GM04503 (cell line): ENCODE measurements at places on chromosomes 2 and 18.

DNA sequence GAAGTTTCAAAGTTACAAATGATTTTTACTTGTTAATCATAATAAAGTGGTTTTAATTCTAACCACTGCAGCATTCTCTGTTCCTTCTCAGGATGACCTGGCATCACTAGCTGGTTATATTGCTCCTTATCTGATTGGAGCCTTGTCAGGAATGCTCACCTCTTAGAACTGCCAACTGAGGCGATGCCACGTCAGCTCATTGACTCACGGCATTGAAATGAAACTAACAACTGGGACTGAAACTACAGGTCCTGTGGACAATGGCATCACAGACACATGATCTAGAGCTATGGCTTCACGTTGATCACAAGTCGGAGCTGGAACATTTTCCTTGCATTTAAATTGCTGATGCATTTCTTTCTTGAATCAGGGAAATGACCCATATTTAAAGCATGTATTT lies 54.9 kb upstream of the MAP2 start:
- peak; percentile 66 for DNase-seq

DNA sequence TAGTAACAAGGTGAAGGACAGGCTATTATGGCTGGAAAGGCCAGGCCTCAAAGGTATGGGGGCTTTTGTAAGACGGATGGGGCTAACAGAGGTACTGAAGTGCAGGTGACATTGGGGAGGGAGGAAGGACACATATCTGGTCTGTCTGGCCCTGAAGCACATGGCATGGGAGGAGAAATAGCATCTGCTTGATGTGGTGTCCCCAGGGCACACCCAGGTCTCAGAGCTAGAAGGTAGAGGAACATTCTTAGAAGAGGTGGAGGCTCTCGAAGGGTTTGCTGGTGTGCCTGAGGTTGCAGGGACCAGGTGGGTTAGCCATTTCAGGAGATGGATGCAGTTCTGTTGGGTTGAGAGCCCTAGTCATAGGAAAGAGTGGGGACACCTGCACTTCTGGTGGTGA lies 9.5 kb downstream of the RALB start:
- no peak for DNase-seq

DNA sequence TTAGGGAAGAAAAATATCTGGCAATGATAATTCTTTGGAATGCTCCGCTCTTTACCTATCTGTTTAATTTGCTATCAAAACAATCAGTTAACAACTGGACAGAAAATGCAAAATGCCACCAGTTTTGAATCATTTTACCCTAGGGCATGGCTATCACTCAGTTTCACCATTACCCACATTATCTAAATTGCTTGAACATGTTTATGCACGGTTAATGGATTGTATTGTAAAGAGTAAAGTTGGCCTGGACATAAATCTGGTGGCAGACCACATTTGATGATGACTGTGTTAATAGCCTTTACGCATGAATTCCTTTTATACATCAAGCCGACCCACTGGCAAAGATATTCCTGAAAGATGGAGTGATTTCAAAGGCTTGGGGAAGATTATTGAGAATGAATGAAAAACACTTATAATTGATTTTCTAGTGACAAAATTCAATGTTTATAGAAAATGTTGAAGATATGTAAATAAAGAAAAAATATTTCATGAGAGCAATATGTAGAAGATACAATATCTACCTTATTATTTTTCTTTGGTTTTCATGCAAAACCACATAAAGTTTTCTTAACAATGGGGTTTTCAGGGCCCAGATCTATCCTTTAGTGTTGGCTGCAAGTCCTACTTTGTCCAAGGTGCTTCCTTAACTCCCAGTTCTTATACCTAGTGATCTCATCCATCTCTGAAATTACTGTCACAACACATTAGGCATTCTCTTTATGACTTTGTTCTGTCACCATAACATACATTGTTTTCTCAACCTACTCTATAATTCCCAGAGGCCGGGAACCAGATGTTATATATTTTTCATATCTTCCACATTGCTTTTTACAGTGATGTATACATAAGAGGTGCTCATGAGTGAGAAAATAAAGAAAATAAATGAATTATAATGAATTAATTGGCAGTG lies 265.1 kb downstream of the RIT2 start:
- DNase-seq, result no peak

GRCh38 chr2:65901756-65902155 lies 469.4 kb upstream of the SPRED2 start:
- no peak for DNase-seq

- DNase-seq, result no peak
These were observed 8.4 kb upstream of the NMI start for GRCh38 chr2:151297882-151298281.

GRCh38 chr2:224846161-224846560 lies 130.0 kb upstream of the CCDC195 start:
- DNase-seq, result no peak

DNA sequence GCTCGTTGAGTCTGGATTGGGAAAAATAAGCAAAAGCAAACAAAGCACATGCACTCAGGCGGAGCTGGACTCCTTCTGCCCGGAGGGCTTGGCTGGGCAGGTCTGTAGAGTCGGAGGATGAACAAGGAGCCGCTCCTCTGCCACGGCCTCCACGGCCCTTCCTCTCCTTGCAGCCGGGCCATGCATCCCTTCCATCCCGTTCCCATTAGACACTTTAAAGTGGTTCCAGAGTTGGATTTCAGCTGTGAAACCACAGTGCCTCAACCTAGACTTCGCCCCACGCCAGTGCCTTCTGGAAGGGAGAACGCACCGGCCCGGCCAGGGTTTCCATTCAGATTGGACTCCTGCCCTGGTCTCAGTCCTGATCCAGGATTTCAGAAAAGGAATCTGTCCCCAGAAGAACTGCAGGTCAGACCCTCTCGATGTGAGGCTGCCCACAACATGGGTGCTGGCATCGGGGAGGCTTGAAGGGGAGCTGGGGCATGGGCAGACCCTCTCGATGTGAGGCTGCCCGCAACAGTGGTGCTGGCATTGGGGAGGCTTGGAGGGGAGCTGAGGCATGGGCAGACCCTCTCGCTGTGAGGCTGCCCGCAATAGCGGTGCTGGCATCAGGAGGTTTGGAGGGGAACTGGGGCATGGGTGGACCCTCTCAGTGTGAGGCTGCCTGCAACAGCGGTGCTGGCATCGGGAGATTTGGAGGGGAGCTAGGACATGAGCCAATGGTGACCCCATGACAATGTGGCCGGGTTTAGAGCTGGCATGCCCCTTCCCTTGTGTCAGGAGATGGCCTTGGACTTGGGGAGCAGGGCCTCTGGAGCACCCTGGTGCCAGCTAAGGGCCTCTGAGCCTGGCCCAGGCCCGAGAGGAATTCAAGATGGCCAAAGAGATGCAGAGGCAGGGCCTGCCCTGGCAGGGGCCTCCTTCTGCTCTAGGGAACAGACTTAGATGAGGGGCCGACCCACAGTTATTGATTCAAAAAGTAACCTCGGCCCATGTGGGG lies 304.5 kb downstream of the NDUFA10 start:
- no peak for DNase-seq

DNA sequence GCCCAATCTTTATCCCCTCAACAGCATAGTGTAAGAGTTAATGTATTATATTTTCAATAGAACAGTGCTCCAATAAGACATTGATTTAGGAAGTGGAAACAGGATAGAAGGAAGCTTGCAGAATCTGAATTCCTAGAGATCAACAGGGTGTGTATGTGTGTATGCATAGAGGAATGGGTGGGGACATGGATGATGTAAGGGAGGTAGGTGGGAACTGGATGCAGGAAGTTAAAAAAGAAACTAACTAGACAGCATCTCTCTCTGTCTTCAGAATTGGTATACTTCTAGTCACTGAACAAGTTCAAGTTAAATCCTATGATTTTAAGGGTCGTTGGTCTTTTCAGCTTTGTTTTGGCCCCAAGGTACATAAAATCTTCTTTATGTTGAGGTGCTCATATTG lies 196.6 kb downstream of the PMAIP1 start:
- no peak for DNase-seq

GRCh38 chr2:13876491-13877037 lies 756.0 kb upstream of the LRATD1 start:
- no peak for DNase-seq

- DNase-seq, result no peak
These were observed 59.3 kb downstream of the CD8B2 start for GRCh38 chr2:106546391-106546990.

DNA sequence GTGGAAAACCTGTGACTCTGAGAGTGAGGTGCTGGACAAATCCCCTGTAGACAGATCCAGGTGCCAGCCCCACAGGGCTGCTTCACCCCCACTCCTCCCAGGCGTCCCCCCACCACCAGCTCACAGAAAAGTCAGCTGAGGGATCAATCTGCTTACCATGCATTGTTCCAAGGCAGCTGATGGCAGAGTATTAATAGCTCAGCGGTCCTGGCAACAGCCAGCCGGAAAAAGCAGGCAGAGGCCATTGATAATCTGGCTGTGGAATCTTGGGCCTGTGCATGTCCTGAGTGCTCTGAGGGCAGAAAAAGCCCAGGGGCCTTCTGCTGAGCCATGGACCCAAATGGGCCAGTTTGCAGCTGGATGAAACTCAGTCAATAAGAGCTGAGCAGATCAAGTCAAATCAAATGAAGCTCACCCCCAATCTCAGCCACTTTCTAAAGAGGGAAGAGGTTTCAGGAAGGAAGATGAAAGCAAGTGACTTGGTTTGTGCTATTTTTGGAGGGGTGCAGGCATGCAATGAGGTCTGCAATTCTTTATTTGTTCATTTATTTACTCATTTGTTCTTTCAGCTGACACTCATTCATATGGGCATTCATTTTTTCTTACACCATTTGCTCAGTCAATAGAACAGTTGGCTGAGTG lies 63.4 kb downstream of the GYPC start:
- no peak for DNase-seq

GRCh38 chr18:23812546-23813440 lies 123.5 kb downstream of the LAMA3 start:
- no peak for DNase-seq

- DNase-seq, result no peak
These were observed 3.3 kb upstream of the POU3F3 start for GRCh38 chr2:104850361-104851290.

GRCh38 chr2:154194909-154195643 lies 323.4 kb downstream of the GALNT13 start:
- no peak for DNase-seq

DNA sequence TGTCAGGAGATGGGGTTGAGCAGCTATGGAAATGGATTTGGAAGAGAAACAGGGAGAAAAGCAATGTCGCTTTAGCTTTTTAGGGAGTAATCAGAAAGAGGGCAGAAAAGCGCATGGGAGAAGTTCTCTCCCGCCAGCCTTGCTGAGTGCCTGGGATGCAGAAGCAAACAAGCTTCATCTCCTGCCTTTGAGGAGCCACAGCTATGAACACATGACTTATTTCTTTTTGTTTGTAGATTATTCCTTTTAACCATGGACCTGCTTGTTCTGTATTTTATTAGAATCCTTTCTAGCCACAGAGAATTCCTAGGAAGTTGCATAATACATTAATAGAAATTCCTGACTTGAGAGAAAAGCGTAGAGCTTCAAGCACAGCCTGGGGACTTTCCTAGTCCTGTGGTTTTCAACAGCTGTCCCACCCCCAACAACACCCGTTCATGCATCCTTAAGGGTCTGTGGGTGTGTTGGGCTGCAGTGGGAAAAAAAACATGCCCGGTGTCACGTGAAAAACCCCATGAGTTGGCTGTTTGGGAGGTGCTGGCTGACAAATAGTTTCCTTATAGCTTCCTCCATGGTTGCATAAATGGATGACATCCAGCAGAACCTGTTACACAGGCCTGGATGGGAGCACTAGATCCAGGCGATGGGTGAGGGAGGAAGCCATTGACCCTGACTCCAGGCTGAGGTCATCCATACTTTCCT lies 14.9 kb downstream of the SLC9A4 start:
- no peak for DNase-seq

- DNase-seq, result no peak
These were observed 43.0 kb downstream of the MEMO1 start for GRCh38 chr2:31967790-31968189.

GRCh38 chr2:126725580-126725979 lies 69.6 kb downstream of the GYPC start:
- no peak for DNase-seq
